ENCODE measurements at places on chromosomes 3 and 15.

- DNase-seq: no peak
Measured at GRCh38 chr15:77032647-77033416, 37.9 kb downstream of the PSTPIP1 start.

DNA sequence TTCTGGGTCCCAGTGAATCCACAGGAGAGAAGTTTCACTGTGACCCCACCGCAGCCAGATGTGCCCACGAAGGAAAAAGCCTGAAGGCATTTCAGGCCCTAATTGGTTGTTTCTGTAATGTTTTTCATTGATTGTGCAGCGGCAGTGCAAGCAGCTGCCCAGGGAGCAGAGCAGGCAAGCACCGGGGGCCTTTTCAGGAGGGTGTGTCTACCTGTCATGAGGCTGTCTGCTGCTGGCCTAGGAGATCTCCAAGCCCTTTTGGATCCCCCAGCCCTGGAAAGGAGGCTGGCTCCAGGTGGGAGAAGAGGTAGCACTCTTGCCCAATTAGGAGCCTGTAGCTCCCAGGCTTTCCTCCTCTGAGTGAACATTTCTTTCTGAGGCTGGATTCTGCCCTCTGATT lies 108.8 kb downstream of the EPHB1 start:
- DNase-seq: no peak

- DNase-seq: no peak
Measured at GRCh38 chr15:36886191-36886590, 214.2 kb downstream of the MEIS2 start.

DNA sequence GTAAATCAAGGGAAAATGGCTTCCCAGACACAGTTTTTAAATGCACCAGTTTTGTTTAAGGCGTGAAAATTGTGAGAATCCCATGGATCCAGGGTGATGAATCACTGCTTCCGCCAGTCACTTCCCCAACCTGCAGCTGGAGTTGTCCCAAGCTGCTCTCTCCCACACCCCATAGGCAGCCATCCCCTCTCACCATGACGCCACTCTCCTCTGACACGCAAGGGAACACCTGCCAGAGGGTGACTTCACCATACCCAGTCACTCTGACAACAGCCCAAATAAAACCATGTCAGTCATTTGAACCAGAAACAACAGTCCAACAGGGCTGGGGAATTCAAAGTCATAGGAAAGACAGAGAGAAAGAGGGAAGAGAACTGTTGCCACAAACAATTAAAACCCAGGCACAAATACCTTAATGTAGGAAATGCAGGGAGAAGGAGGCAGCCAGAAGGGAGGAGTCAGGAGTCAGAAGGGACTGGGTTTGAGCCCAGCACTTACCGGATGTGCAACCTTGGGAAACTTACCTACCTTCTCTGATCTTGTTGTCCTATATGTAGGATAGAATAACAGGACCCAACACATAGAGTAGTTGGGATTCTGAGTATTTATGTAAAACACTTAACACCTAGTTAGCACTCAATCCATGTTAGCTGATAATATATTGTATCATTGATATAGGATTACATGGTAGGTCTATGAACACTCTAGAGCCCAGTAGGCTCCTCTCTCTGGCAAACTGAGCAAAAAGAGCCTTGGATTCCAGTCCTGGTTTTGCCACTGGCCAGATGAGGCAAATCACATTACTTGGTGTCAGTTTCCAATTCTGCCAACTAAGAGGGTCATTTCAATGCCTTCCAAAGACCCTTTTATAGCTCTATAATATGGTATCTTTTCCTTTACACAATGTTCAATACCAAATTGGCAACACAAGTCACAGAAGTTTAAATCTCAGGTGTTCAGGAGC lies 326.3 kb upstream of the ICE2 start:
- peak; percentile 34 for DNase-seq

DNA sequence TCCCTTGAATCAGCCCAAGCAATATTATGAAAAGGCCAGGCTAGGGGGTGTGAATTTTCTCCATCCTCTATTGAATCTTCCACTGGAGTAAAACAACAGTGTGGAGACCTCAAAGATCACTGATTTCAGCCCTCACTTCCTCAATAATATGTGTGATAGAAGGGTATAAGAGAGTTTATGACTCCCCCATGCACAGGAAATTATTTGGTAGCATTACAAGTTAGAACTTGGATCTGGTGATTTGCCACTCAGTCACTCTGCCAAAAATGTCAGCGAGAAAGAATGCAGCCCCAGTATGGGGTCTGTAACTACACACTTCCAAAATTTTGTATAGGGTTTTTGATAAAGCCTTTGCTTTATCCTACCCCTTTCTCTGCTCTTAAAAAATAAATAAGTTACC lies 81.0 kb upstream of the KCNMB2 start:
- DNase-seq: peak; percentile 62

GRCh38 chr3:179081885-179082284 lies 10.3 kb upstream of the ZMAT3 start:
- DNase-seq: no peak

- no peak for DNase-seq
Measured at GRCh38 chr15:65971741-65971995, 102.4 kb downstream of the RAB11A start.

DNA sequence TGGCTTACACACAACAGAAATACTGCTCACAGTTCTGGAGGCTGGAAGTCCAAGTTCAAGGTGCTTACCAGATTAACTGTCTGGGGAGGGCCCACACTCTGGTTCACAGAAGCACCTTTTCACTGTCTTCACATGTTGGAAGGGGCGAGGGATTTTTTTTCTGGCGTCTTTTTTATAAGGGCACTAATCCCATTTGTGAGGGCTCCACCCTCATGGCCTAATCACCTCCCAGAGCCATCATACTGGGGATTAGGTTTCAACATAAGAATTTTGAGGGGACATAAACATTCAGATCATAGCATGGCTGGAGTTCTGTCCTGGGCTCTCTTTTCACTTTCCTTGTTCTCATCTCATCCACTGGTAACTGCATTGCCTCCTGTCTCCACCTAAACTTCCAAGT lies 63.5 kb downstream of the IGF1R start:
- no peak for DNase-seq

GRCh38 chr3:36786921-36787890 lies 22.9 kb upstream of the DCLK3 start:
- no peak for DNase-seq

GRCh38 chr3:189058071-189058470 lies 113.7 kb upstream of the TPRG1 start:
- no peak for DNase-seq

- no peak for DNase-seq
Measured at GRCh38 chr15:90810354-90810753, 58.0 kb upstream of the FURIN start.

GRCh38 chr15:101348015-101348414 lies 53.0 kb upstream of the SNRPA1 start:
- DNase-seq: no peak

DNA sequence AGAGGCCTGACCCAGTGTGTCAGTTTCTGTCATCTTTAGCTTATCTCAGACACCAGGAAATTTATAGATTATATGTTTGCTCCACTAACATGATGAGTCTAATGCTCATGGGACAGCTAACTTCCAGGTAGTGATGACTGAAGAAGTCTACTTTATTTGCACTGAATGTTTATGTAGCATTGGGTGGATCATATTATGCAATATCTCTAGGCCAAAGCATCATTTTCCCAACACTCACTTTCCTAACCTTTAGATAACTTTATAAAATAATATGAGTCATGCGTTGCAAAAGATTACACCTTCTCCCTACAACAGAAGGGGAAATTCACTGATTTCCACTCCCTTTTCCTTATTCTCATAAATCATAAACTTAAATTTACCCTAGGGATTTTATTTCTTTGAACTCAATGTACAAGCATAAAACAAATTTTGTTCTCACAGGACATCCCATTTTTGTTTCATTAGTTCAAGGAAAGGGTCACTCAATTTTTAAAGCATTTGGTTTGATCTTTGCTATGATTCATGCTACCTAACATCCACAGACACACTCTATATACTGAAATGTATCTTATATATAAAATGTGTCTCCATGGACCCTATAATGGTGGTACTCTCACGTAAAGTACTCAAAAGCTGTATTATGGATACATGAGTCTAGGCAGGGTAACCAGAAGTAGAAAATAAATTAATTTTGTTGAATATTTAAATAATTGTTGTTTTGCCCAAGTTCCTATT lies 225.2 kb downstream of the WDR72 start:
- DNase-seq: no peak

- no peak for DNase-seq
Measured at GRCh38 chr15:45401665-45402161, 23.4 kb upstream of the GATM start.
